Brain pericyte (primary cell): ENCODE measurements at places on chromosomes 7 and 10.

DNA sequence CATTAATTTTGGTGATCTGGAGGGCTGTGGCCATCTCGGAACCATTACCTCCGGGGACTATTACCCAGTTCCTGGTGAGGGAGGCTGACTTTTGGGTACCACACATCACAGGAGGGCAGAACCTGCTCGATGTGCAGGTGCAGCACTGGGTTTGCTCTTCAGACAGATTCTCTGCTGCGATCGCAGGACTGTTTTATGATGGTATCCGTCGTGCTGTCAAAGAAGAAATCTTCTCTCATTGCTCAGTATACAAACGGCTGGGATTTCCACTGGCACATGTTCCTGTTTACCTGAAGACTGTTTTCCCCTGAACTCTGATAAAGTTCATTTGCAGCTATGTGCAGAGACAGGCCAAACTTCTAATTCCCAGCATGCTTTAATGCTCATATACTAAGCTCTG lies 27.2 kb upstream of the SHH start:
- DNase-seq = no peak

GRCh38 chr7:12765431-12766100 lies 78.1 kb downstream of the ARL4A start:
- DNase-seq = no peak

DNA sequence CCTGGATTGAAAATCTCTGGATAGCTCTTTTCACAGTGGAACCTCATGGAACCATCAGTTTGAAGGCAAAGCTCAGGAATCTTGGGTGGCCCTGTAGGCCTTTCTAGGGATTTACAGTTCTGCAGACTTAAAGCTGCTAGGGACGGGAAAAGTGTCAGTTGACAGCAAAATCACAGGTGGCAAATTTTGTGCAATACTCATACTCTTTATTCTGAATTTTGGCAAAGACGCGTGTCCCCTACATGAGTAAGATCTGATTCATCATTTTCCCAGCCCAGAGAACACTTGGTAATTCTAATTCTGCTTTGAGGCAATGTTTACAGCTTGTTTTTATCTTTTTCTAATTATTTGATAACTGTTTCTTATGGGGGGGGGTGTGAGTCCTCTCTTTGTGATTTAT lies 3.6 kb downstream of the LRRC17 start:
- no peak for DNase-seq

DNA sequence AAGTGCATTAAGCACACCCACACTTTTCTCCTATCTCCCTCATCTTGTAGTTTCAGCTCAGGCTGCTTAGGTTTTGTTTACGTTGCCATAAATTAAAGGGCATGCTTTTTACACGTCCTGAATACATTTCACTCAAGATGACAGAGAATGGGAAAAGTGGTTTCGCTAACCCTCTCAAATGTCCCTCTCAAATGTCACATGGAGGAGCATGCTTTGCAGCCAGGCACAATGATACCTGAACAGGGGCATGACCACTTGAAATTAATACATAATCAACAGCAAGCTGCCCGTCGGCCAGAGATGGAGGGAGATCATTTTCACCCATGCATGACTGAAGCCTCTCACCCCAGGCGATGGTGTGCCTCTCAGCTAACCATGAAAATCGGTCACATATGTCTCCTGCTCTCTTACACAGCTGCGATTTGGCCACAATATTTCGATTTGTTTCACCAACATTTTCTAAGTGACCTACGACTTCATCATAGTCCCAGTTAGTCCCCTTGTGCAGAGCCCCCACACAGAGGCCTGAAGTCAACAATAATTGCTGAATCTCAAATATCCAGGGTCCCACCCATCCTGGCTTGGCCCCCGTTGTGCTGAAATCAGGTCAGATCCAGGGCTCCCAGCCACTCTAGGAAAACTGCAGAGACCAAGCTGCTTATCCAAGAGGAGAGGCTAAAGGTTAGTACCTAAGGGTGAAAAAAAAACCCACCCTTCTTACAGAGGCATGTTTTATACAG lies 373.9 kb upstream of the NFE2L3 start:
- no peak for DNase-seq

DNA sequence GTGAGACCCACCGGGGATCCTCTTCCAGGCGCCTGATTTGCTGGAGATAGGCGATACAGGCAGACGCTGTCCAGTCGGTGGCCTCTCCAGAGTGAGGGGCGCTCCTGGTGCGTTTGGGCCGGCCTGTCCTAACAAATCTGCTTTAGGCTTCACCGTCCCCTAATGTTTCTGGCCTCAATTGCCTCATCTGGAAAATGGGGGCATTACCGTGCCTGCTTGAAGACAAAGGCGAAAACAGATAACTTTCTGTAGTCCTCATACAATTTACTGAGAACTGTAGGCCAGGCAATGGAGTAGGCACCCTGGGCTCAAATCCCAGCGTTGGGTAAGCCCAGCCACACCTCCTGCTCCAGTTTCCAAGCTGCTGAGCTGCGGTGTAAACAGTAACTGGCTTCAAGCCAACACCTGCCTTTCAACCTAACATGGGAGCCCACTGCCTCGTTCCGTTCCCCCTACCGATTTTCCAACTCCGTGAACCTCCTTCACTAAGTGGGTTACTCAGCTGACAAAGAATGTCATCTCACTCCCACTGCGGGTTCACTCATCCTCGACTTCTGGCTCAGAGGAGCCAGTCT lies 589 bp upstream of the ZFAND4 start:
- DNase-seq = no peak

DNA sequence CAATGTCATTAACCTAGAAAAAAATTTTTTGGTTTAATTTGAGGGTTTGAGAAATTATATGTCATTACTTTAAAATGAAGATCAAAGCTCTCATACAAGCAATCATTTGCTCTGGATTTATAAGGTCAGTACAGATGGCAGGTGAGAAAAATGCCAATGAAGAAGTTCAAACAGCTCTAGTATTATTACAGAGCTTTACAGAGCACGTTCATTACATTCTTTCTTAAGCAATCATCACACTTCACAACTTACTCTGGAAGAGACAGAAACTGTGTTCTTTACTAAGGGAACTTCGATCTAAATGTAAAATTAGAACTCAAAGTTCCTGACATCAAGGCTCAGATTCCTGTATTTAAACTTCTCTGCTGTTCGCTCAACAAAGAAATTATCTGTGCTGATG lies 153.4 kb downstream of the ATE1 start:
- DNase-seq = no peak

- DNase-seq = no peak
Observed at GRCh38 chr7:108322925-108323832, 133.1 kb downstream of the NRCAM start.

- no peak for DNase-seq
Observed at GRCh38 chr7:148478551-148478950, 112.0 kb upstream of the C7orf33 start.

DNA sequence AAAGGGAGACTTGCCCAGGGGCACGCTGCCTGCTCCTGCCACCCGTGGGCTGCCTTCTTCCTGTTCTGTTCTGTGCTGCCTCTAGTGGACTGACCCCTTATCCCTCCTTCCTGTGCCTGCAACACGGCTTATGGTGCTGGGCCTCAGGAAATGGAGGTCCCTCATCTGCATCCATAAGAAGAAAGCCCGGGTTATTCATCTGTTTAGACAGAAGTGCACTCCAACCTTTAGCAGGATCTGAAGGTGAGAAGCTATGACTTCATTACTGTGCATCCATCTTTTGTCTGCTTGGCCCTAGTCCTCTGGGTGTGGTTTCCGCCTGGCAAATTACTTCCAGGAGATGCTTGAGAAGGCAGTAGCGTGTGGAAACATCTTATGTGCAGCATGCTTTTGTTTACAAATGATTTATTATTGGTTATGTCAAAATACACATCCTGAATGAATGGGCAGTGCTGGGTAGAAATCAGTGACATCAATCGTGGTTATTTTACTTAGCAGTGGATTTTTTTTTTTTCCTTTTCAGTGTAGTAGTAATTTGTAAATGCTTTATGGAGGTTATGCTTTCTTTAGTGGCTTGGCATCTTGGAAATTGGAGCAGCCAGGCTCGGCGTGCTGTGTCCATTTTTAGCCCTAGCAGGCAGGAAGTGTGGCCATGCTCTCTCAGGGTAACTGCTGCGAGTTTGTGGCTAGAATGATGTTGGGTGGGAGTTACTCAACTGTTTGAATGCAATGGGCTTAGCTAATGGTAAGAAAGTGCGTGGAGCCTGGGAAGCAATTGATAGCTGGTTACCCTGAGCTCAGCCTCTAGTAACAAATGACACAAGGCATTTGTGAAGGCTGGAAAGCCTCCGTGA lies 12.7 kb downstream of the PTPRE start:
- DNase-seq = no peak

DNA sequence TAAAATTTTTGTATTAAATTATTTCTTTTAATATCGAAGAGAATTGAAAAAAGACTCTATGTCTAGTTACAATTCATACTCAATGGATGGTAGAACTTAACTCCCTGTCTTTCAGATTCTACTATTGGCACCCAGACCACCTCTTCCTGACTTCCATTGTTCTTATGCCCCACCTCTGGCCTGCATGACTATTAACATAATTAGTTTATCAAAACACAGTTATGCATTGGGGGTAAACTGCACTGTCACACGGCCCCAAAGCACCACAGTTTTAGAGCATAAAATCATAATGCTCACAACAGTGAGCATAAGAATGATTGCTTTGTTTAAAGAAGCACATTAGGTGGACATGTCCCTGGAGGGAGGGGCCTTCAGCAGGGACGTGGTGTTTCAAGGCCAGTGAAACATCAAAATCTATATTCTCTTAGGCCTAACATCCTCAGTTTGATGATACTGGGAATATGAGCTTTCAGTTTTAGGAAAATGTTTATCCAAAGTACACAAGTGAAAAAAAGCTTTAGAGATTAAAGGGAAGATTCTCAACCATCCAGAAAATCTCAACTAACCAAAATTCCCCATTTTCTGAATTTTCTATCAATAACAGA lies 79.8 kb downstream of the NRP1 start:
- DNase-seq = no peak

- DNase-seq = no peak
Observed at GRCh38 chr7:41501006-41501405, 201.9 kb downstream of the INHBA start.

DNA sequence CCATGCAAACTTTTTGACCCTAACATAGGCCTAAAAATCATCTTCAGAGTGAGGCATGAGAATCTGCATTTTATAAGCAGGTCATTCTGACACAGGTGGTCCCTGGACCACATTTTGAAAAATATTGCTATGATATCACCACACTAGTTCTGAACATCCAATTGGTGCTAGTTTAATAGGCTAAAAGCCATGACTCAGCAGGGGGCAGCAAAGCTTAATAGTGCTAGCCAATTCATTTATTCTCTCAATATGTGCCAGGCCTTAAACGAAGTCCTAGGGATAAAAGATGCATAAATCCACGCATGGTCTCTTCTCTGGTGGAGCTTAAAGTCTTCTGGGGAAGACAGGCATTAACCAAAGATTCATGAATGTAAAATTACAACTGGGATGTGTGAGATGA lies 10.2 kb upstream of the SLC25A28 start:
- no peak for DNase-seq

GRCh38 chr10:5631936-5632335 lies 34.5 kb downstream of the ASB13 start:
- no peak for DNase-seq

- no peak for DNase-seq
Observed at GRCh38 chr10:2236876-2237275, 499.6 kb upstream of the ADARB2 start.

DNA sequence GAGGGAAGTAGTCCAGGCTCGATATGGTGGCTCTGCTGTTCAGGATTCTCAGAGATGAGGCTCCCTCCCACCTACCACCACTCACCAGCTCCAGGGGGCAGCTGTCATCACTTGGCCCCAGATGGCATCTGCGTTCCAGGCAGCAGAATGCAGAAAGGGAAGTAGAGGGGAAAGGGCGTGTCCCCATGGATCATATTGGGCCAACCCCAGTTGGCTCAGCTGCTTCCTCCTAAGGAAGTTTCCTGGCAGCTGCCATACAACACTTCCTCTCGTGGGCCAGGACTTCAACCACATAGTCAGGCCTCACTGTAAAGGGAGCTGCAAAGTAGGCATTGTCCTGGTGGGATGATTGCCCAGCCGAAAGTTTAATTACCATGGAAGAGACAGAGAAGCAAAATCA lies 1.6 kb upstream of the TEX36 start:
- DNase-seq = no peak

DNA sequence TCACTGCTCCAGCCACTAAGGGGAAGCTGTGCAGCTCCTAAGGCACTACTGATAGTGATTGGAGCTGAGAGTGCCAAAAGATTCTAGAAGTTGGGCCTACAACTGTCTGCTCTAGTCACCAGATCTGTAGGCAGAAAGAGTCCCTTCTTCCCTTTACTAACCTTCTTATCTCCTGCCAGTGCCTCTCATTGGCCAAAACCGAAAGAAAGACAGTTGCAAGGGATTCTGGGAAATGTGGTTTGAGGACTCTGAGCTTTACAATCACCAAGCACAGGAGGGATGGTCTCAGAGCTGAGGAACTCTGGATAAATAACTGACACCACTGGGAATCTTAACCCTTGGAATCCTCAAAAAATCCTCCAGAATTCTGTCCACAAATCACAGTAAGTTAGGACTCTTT lies 615.8 kb downstream of the CCSER2 start:
- DNase-seq = no peak

DNA sequence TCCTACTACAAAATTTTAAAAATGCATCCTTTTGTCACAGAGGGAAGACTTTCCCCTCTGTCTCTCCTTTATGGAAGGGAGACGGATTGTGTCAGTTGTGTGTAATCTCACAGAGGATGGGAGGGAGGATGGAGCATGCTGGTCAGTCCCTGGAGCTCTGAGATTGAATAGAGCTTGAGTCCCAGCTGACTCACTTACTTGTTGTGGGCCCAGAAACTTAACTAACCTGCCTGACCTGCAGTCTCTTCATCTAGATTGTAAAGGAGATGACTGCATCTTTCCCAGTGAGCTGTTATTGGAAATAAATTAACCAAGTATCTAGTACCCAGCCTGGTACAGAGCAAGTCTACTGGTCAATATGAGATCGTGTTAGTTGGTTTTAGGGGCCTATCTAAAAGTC lies 77.9 kb upstream of the ADO start:
- DNase-seq = no peak

- no peak for DNase-seq
Observed at GRCh38 chr7:66301249-66301648, 96.1 kb downstream of the TPST1 start.

- DNase-seq = no peak
Observed at GRCh38 chr7:101250324-101250723, 5.4 kb upstream of the FIS1 start.

GRCh38 chr7:156889089-156889488 lies 3.9 kb downstream of the LMBR1 start:
- no peak for DNase-seq

DNA sequence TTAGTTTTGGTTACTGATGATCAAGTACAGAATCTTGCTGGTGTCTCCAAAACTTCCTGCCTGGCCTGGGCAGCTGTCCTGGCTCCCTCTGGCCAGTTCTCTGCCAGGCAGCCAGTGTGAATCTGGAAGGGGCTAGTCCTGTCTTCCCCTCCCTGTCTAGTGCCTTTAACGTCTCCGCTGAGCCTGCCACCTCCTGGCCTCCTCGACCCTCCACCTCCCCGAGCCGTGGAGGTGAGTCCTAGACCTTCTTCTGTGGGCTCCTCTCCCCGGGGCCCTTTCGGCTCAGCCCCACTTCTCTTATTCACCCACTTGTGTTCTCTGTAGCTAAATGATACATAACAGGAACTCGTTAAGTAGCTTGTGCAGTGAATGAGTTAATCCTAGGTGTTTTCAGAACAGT lies 218.2 kb downstream of the MGMT start:
- no peak for DNase-seq
